ENCODE measurements at places on chromosomes 13 and 19. TPM values are rescaled to one million over a fixed set of nuclear protein-coding genes. Genes with fewer than 3 reads are reported as not detected.
A peak's percentile ranks its signal among the peaks of the same experiment; 100 is the strongest.

FPR1 gene
- 14.9 TPM for total RNA-seq

EML2 gene
- total RNA-seq = 32.4 TPM

DNA sequence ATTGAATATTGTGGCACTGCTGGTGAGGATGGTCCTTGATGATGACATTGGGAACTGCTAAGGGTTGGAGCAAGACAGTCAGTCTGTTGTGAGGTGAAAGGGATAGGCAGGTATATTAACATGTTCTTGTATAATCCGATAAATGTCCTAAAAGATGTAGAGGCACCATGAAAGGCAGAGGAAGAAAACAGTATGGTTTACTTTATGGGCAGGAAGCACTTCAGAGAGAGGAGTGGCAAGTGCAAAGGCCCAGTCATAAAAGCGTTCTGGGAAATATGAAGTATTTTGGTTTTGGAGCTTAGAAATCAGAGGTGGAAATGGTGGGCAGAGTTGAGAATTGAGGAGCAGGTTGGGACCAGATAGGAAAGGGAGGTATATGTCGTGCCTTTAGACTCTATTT lies 9.5 kb downstream of the NUP58 start:
- DNase-seq = no peak

CELF5 gene
- 0.33 TPM for total RNA-seq

DNA sequence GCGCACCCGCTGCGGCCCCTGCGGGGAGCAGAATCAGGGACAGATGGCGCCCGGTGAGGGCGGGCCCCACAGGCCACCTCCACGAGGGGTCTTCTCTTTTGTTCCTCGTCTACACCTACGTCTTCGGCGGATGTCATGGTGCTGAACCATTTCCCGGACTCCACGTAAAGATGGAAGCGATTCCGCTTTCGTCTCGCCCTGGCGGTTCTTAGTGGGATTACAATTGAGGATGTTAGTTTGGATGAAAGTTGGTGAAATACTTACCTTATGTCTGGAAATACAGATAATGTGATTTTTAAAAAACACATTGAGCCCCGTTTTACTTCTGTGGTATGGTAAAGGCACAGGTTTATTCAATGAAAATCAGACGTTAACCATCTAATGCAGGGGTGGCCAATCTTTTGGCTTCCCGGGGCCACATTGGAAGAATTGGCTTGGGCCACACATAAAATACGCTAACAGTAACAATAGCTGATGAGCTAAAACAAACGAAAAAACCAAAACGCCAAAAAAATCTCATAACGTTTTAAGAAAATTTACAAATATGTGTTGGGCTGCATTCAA lies 1.4 kb upstream of the ZMYM5 start:
- DNase-seq = peak; percentile 71

CLEC4G gene
- not detected for total RNA-seq

GRCh38 chr13:103203735-103204330 lies 137.6 kb upstream of the SLC10A2 start:
- no peak for DNase-seq

DNA sequence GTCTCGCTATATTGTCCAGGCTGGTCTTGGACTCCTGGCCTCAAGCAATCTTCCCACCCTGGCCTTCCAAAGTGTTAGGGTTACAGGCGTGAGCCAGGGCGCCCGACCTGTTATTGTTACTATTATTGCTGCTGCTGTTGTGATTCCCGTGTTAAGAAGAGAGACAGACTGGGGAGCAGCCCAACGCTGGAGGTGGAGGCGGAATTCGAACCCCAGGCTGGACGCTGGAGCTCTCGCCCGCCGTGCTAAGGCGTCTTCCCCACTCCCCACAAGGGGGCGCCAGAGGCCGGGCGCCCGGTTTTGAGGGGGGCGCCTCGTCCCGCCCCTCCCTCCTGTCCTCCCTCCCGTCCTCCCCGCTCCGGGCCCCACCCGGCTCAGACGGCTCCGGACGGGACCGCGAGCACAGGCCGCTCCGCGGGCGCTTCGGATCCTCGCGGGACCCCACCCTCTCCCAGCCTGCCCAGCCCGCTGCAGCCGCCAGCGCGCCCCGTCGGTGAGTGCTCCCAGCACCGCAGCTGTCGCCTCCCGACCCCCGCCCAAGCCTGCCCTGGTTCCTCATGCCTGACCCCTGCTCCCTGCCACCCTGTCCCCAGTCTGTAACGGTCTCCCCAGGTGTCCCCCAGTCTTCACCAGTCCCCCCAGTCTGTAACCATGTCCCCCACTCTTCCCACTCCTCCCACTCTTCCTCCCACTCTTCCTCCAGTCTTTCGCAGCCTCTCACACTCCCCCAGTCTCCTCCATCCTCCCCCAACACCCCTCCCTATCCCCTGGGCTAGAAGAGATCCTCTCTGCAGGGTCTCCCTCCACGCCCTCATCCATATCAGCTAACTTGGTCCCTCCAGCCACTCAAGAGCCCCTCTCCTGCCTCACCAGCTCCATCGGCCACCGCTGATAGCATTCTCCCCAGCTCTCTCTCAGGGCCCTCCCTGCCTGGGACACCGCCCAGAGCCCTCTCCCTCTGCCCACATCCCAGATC lies at the start of gene EHD2:
Gene EHD2 (plus strand): TSS at position 377 of the 976 bp plus-strand sequence. CDS start 3,191 bp downstream, outside the sequence.
- DNase-seq = peak; percentile 70

DNA sequence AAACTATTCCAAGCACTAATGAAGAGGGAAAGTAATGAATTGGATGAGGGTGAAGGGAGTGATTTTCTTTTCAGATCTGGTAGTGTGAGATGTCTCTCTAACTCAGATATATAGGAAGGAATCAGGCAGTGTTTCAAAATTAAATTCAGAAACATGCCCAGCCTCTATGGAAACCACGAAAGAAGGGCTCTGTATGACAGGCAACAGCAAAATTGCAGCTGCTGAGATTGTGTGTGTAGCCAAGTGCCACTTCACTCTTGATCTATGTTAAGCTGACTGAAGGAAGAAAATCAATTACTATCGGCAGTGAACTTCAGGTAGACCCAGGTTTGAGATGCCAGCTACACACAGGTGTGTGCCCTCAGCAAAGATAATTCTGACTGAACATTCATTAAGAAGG lies 387.4 kb downstream of the PCDH9 start:
- no peak for DNase-seq

CLN5 gene
- 40.5 TPM for total RNA-seq

CADM4 gene
- total RNA-seq = 20.8 TPM

SHC2 gene
- total RNA-seq = 8.3 TPM

DMKN gene
- total RNA-seq = 0.96 TPM
